ENCODE measurements at places on chromosomes 7 and 10. TPM values are rescaled to one million over a fixed set of nuclear protein-coding genes. Genes with fewer than 3 reads are reported as not detected.

THNSL1 gene
- total RNA-seq: 2.3 TPM

WDR37 gene
- total RNA-seq: 7.0 TPM

NME8 gene
- not detected for total RNA-seq

DNAJB6 gene
- 239 TPM for total RNA-seq

DNA sequence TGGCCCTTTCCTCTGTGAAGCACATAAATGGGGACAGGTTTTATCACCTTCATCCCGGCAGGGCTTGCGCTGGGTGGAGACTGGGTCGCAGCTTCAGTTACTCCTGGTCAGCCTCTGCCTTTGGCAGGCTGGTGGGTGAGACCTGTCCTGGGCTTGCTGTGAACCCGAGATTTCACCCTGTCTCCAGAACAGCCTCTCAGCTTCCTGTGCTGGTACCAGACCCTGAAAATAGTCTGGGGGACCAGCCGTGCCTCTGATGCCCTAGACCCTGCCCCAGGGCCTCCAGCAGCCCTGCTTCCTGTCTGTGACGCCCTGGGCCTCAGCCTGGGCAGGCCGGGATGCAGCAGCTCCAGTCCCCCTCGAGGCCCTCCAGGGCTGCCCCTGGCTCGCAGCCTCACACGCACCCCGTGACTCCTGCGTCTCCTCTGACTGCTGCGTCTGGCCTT lies 13.2 kb upstream of the PWWP2B start:
- no peak for DNase-seq

GRCh38 chr10:23053036-23053435 lies 42.3 kb upstream of the MSRB2 start:
- DNase-seq: no peak

GRCh38 chr10:84267503-84268126 lies 22.8 kb downstream of the RGR start:
- peak; percentile 55 for DNase-seq

- DNase-seq: no peak
Measured at GRCh38 chr7:131145770-131146169, 181.9 kb upstream of the MKLN1 start.

All from Daoy (cell line).